ENCODE measurements at places on chromosomes 11 and 22.
A peak's percentile ranks its signal among the peaks of the same experiment; 100 is the strongest.

- DNase-seq = no peak
Observed at GRCh38 chr11:73564903-73565302, 33.0 kb downstream of the FAM168A start.

- no peak for DNase-seq
Observed at GRCh38 chr11:68269414-68270081, 2.2 kb downstream of the C11orf24 start.

GRCh38 chr11:121517996-121518395 is 65.2 kb upstream of the SORL1-AS1 start:
- DNase-seq = no peak

DNA sequence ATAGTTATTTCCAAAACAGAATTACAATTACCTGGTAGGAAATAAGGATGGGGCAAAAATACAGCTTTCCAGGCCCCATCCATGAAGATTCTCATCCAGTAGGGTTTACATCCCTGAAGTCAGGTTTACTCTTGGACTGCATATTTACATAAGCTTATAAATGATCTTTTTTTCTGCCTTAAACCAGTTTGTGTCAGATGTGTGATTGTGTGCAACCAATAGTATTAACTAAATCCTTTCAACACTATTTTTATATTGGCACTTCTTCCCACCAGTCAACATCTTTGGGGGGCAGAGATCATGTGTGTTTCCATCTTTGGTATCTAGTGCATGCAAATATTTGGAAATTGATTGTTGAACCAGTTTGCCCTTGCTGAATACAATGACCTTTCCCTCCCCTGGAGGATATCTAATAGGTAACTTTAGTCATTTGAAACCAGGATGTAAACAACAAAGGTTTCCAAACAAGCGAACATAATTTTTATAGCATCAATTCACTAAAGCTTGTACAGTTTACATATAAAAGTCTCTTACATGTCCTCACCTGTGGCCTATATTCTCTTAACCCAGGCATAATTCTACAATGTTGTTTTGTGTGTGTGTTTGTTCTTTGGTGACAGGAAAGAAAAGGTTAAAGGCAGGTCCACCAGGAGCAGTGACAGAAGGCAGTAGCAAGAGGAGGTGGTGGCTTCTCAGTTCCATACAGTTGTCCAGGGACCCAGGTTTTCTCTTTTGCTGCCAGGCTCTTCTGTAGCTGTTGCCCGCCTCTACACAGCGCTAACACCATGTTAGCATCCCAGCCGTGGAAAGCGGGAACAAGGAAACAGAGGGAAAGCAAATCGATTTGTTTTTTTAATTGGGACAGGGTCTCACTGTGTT is 1.7 kb upstream of the ME3 start:
- DNase-seq = no peak

DNA sequence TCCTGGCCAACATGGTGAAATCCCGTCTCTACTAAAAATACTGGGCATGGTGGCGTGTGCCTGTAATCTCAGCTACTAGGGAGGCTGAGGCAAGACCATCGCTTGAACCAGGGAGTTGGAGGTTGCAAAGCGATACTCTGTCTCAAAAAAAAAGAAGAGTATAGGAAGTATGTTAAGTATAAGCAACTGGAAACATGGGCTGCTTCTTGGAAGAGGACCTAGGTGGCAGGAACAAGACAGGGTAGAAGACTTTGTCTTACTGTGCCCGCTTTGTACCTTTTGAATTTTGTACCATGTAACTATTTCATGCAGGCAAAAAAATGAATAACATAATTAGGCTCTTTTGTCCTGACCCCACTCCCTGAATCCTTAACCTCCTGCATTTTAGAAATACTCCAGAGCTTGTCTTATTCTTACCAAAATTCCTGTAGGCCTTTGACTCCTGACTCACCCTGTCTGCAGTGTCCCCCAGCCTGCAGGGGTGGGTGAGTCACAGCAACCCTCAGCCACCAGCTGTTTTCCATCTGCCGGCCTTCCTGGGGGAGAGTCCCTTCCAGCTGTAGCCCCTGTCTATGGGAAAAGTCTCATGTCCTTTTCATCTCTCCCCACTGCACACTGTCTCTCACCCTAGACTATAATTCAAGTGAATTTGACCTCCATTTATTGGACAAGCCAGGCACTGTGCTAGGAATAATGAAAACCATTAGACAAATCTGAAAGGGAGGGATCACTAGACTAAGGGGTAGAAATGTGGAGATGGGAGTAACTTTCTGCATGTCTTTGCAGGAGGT is 41.8 kb downstream of the TXN2 start:
- DNase-seq = no peak

DNA sequence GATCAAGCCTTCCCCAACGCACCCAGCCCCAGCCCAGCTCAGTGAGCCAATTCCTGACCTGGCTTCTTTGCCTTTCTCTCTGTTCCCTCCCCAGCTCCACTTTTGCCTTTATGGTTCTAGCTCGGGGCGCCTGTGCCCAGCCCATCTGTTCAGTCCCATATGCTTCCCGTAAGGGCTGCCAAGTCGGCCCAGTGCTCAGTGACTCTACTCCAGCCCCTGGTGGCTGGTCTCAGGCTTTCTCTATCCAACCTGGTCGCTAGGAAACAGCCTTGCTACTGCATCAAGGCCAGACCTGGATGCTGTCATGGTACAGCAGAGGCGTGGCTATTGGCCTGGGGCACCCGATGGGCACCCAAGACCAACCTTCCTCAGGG is 178.0 kb downstream of the DSCAML1 start:
- DNase-seq = no peak

DNA sequence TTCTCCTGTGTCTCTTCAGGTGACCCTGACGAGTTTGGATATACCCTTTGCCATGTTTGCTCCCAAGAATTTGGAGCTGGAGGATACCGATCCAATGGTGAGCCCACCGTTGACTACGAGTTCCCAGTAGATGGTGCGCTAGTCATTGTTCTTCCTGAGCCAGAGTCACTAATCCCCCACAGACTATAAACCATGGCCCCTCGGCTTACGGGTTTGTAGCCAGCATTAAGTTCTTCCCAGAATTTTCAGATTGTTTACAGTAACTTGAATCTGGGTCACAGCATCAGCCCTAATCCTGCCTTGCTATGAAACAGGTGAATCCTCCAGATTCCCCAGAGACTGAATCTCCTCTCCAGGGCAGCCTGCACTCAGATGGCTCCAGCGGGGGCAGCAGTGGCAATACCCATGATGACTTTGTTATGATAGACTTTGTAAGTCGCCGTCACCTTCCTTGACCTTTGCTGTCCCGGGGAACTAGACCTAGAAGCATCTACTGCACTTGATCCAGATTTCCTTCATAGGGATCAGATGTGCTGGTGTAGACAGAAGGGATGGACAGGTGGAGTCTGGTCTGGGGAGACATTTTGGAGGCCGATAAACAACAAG is 31.8 kb downstream of the ARHGAP1 start:
- no peak for DNase-seq

DNA sequence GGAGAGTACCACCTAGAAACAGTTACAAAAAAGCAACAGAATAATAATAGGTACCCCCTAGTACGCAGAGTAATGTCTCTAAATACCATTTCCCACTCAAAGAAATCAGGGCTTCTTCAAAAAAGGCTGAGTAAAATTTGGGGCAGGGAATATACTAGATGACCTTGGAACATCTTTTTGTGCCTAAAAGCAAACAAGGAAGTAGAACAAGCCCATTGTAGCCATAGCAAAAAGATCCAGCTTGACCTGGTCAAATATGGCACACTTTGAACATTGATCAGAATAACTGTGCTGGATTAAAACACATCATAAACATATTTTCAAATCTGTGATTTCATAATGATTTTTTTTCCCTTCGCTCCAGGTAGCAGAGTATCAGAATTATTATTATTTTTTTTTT is 91.5 kb downstream of the YAP1 start:
- no peak for DNase-seq

DNA sequence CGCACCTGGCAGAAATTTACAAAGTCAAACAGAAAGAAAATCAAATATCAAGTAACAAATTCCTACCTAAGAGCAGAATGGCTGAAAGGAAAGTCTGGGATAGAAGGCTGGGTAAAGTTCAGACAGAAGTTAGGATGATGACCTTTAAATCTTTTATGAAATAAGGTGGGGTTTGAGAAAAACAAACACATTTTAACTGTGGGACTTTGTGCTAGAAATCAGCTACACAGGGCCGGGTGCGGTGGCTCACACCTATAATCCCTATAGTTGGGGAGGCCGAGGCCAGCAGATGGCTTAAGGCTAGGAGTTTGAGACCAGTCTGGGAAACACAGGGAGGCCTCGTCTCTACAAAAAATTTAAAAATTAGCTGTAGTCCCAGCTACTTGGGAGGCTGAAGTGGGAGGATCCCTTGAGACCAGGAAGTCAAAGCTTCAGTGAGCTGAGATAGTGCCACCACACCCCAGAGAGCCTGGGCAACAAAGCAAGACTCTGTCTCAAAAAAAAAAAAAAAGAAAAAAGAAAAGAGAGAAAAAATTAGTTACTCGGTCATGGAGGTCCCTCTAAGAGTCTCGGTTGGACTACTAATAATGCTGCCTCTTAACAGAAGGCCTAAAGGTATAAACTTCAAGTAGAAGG is 119.7 kb upstream of the BID start:
- no peak for DNase-seq

- no peak for DNase-seq
Observed at GRCh38 chr11:11691296-11692151, 69.7 kb upstream of the GALNT18 start.

DNA sequence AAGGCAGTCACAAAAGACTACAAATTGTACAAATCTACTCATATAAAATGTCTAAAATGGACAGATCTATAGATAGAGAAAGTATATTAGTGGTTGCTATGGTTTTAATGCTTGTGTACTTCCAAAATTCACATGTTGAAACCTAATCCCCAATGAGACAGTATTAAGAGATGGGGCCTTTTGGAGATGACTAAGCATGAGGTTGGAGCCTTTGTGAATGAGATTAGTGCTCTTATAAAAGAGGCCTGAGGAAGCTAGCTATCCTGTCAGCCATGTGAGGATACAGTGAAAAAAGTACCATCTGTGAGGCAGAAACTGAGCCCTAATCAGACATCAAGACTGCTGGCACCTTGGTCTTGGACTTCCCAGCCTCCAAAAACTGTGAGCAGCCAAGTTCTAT is 82.6 kb downstream of the CYP2R1 start:
- no peak for DNase-seq

GRCh38 chr11:116733043-116733755 is 39.6 kb downstream of the BUD13 start:
- DNase-seq = no peak

DNA sequence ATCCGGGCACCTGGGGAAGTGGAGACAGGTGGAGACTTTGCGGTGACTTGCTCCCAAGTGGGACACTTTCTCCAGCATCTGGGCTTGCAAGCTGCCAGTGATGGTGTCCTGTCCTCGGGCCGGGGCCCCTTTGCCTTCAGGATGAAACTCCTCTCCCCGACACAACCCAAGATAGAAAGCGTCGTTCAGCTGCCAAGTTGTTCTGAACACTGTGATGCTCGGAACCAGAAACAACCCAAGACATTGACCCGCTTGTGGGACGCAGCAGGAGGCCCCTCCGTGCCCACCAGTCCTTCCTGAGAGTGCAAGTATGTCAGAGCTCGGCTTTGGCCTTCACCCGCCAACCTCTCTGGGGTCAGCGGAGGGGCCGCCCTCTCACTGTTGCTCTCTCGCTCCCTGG is 31.3 kb downstream of the LINC01488 start:
- DNase-seq = no peak

GRCh38 chr22:44182588-44183286 is 2.0 kb downstream of the PARVG start:
- no peak for DNase-seq

GRCh38 chr22:48492366-48493320 is 1335.0 kb downstream of the BRD1 start:
- DNase-seq = no peak

- peak; percentile 17 for DNase-seq
Observed at GRCh38 chr22:35648066-35649025, at the start of gene APOL6. Gene APOL6, plus strand, starts transcription at chr22:35648446. Its CDS starts 7,980 bp downstream, at chr22:35656426.

GRCh38 chr11:95647871-95648270 is 141.7 kb downstream of the FAM76B start:
- DNase-seq = no peak

DNA sequence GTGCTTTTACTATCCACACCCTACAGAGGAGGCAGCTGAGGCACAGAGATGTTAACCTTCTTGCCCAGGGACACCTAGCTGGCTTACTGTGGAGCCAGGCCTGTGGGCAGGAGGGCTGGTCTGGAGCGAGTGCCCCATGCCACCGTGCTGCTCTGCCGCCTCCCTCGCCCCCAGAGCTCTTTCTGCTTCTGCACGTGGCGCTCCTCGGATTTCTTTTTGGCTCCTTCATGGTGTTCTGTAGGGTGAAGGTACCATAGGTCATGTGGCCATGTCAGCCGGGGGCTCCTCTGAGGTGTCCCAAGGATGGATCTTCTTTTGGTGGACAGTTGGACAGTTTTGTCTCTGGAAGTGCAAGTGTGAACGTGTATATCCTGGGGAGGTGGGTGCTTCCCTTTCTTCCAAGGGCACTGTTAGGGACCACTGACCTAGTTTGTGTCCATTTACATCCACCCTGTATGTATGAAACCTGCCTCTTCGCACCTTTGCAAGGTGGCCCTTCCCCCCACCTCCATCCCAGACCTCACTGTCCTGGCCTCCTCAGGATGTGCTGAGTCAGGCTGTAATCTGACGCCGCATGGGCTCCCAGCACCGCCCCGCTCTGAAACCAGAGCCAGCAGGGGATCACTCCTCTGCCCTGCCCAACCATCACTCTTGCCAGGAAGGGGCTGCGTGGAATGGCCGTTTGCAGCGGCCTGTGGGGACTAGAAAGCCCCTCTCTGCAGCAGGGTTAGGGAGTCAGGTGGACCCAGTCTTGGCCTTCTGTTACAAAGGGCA is 31.7 kb downstream of the POLR3H start:
- no peak for DNase-seq

DNA sequence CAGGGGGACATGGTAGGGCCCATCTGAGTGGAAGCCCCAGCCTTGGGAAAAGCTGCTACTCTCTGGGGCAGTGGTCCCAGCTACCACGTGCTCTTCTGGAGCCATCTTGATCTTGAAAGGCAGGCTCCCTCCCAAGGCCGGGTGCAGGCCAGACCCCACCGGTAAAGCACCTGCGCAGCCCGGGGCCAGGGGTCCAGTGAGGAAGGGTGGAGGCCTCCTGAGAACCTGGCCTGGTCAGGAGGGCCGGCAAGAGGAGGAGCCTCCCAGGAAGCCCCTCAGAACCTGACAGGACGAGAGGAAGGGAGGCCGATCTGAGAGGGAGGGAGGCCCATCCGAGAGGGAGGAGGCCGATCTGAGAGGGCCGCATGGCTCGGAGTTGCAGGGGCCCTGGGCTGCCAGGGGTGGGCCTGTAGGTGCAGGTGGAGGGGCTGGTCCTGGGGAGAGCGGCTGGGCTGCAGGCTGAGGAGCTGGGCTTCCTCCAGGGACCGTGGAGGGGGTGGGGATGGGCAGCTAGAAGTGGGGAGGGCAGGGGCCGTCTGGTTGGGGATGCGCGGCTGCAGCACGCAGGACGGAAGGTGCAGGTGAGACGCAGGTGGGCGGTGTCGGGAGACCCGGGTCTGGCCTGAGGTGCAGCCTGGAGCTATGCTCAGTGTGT is 529 bp downstream of the GRAMD4 start:
- no peak for DNase-seq

DNA sequence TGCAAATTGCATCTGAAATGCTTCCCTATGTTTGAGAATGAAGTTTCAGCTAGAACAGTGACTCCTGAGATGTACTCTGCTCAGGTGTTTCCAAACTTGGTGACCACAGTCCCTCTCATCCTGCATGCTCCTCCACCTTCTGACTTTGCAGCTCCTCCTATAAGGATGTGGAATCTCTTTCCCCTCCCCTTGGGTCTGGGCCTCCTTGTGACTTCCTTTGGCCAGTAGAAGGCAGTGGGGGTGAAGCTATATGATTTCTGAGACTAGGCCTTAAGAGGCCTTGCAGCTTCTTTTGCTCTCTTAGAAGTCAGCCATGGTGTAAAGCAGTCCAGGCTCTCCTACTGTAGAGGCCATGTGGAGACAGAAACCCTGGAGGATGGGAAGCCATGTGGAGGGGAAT is 50.7 kb downstream of the CSF2RB start:
- no peak for DNase-seq

Data from stimulated activated CD8-positive, alpha-beta memory T cell treated with anti-CD3 and anti-CD28 coated beads, Interleukin-7, amount 100 ng/mL, for 1 hour (primary cell).